Erythroblast (primary cell): ENCODE measurements at places on chromosomes 4 and X.

DNA sequence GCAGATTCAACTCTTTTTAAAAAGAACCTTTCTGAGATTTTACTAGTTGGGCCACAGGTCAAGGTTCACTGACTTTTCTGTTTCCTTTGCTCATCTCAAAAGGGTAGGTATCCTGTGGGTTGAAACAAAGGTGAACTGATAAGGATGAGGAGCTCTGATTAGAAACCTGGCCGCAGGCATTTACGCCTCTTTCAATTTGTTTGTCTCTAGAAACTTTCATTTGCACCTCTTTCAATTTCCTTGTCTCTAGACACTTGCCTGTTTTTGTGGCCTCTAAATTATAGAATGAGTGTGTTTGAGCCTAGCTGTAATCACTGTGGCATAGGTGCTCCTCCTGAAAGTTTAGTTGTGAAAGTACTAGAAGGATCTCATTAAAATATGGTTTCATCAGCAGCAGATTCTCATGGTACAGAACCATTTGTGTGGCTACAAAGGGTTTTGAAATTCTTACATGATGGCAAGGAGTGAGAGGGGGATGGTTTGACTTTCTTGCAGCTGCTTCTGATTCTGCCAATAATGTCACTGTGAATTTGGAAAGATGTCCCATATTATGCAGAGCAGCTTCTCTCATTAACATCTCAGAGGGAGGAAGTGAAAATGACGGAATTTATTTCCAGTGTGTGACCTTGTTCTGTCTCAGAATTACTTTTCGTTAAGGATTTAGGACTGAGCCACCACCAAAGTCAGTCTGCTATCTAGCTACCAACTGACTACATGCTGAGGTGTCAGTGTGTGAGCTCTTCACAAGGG lies 142.2 kb downstream of the SH2D1A start:
- no peak for DNase-seq

DNA sequence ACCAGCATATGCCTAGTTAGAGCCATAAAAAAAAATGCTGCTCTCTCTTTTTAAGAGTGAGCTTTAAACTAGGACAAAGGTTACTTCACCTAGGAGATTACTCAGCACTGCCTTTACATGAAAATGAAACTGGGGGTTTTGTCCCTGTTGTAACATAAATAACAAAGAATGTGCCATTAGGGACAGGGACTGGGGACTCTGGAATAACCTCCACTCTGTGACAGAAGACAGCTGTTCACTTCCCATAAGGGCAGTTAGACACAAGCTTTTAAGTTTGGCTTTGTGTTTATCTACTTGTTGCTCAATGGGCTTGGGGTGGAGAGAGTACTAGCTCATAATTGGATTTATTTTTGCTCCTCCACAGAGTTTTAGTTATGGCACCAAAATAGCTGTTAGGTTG lies 11.9 kb downstream of the ENPEP start:
- DNase-seq, result no peak

DNA sequence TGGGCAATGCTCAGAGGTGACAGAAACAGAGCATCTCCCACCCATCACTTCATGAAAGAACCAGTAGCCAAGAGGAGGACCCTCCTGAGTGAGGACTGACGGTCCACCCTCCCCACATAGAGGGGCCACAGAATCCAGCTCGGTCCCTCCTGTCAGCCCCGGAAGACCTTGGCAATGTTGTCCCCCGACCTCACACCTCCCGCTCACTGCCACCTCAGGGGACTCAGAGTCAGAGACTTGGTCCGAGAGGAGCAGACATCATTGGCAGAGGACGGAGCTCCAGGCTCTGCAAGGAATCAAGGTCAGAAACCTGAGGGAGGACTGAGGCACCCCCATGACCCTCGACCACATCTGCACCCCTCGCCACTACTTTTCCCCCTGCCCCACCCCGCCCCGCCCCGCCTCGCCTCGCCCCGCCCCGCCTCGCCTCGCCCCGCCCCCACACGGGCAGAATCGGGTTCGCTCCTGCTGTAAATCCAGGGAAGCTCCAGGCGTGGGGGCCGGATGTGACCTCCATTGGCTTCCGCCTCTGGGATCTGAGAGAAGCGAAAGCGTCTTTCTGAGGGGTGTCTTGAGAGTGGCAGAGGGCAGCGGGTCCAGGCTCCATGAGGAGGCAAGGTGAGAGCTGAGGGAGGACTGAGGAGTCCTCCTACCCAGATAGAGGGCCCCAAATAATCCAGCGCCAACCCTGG lies at the start of gene MAGEA11:
Gene MAGEA11 (plus strand): TSS at position 516 of the 692 bp plus-strand sequence. CDS start 1,100 bp downstream, outside the sequence.
- DNase-seq, result no peak

- no peak for DNase-seq
These were observed 50.1 kb downstream of the CRLF2 start for GRCh38 chrX:1162119-1162916.

DNA sequence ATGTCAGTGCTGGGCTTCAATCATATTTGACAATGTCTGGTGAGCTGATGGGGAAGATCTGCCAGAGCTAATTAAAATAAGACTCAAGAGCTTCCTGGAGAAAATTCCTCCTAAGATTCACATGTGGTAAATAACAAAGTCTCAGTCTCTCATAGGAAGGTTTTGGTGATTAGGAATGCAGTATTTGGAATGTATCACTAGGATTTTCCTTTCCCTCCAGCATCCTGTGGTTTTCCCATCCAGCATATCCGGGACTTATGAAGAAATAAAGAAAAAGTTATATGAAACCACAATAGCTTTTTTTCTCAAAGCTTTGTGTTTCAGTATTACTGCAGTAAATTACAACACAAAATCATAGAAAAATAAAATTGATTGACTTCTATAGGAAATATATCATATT lies 1597.1 kb downstream of the ADGRL3 start:
- DNase-seq, result no peak

DNA sequence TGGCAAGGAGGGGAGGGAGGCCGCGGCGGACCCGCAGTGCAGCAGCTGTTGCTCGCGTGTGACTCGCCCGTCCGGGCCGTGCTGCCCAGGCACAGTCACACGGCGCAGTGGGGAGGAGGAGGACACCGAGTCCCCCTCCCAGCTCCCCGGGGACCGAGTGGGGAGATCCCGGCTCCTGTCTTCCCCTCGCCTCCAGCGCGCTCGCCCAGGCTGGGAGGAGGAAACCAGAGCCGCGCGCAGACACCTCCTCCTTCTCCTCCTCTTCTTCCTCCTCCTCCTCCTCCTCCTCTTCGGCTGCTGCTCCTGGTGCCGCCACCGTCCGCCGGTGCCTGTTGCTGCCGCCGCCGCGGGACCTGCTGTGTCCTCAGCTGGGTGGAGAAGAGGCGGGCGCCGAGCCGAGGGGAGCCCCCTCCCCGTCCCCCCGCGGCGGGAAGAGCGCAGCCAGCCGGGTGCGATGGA lies at the start of gene TBC1D1:
Gene TBC1D1 (plus strand): TSS at position 284 of the 459 bp plus-strand sequence. CDS start 11,012 bp downstream, outside the sequence.
- no peak for DNase-seq

GRCh38 chrX:147764868-147765267 lies 146.9 kb upstream of the FMR1 start:
- DNase-seq, result no peak

DNA sequence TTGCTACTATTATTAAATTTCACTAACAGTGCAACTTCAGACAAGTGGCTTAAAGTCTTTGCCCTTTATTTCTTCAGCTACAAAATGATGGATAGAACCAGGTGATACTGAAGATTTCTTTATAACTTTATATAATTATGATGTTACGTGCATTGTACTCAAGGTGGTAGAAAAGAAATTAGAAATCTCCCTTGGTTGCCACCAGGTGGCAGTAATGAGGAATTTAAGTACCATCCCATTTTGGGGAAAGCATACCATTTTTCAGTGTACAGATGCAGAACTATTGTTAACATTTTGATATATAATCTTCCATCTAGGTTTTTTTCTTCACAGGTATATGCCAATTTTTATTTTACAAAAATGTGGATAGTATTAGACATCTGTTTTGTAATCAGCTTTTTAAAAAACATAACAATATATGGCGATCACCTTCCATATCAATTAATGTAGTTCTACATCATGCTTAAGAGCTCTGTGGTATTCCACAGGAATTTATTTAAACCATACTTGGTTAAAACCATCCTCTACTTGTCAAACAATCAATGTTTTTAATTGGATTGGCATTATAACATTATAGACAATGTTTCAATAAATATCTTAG lies 37.7 kb upstream of the RAB33B start:
- peak; percentile 63 for DNase-seq

DNA sequence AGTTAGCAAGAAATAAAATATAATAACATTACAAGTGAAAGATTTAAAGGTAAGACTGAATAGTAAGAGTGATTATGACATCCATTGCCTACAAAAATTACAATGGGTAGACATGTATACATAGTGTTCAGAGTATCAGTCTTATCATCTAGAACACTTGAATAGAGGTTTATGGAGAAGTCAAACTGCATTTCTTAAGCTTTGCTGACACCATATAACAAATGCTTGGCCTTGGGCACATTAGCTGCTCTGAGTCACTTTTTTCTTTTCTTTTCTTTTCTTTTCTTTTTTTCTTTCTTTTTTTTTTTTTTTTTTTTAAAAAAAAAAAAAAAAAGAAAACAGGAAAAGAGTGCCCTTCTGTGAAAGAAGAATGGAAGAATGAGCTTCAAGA lies 220.0 kb downstream of the SPCS3 start:
- DNase-seq, result no peak

- DNase-seq, result no peak
These were observed 60.8 kb downstream of the REPS2 start for GRCh38 chrX:17007134-17007768.

DNA sequence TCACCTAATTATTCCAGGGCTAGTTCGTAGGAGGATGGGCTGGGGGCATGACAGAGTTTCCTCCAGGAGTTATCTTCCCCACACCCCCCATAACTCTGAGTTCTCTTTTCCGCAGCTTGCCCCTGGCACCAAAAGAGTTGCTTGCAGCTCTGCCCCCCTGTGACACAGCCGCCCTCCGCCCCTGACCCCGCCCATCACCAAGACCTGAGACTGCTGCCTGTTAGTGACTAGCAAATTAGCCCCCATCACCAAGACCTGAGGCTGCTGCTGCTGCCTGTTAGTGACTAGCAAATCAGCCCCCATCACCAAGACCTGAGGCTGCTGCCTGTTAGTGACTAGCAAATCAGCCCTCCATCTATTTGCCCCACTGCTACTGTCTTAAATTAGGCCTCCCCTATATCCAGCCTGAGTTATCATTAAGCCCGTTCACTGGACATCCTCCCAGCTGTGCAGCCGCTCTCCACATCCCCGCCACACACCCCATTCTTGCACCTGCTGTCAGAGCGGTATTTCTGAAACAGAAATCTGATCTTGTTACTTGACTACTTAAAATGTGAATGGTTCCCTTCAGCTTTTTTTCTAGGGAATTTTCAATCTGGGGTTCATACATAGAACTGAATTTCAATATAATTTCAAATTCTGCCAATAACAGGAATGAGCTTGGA lies 1.5 kb upstream of the PAPSS1 start:
- peak; percentile 25 for DNase-seq

DNA sequence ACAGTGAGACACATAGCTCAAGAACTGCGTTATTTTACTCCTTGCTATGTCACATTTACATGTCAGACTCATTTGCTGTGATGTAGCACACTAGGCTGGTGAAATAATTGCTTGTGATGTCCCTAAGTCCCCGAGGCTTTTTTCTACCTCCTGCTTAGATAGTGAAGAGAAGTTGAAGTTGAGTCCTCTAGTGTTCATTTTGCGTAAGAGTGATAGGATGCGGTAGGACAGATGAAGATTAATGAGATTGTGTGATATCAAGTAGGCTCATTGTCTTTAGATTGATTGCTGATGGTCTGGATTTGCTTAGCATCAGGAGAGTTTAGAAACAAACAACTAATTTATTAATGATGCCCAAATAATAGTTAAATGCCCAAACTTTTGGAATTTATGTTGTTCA lies 173.6 kb upstream of the NUDT6 start:
- peak; percentile 5 for DNase-seq

DNA sequence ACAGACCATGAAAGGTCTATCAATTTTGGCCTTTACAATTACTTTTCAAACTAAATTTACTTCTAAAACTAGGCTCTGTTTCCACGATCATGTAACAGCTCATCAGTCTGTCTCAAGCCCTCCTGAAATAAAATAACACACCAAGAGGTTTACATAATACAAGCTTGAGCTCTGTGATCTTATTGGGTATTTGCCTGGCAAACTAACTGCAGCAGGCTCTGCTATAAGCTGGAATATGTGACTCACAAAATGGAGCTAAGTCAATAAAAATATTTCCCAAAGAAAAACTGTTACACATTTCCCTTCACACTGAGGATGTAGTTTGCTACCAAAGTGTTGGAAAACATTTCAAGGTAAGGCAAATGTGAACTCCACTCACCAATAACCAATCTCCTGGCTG lies 94.7 kb upstream of the GPM6B start:
- no peak for DNase-seq

DNA sequence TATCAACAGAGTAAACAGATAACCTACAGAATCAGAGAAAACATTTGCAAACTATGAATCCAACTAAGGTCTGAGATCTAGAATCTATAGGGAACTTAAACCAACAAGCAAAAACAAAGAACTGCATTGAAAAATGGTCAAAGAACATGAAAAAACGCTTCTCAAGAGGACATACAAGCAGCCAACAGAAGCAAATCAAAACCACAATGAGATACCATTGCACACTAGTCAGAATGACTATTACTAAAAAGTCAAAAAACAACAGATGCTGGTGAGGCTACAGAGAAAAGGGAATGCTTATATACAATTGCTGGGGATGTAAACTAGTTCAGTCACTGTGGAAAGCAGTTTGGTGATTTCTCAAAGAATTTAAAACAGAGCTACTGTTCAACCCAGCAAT lies 255.7 kb downstream of the TMEM47 start:
- no peak for DNase-seq

DNA sequence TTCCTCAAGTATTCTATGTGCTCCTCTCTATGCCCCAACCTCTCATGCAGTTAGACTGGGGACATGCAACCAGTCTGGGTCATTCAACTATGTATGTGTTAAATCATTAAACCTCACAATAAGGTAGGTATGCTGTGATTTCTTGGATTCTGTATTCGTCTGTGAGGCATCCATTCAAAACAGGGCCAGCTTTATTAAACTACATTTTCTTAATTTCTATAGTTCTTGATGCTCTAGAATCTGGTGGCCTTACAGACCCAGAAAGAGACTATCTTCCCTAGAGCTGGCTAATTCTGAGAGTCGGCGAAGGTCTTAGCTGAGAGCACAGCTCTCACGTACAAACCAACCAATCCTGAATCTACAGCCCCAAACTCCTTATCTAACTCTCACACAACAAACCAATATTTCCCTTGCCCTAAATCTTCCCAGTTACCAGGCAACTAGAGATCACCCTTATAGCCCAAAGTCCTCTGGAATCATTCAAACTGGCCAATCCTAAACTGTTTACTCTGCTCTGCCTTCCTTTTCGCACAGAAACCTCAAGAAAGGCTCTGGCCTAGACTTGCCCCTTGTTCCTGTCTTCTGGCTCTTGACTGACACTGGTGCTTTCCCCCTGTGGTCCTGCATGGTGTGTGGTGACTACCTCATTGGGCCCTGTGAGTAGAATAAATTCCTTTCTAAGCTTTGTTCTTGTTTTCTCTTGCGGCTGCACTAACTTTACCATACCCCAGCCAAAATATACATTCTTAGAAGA lies 203.5 kb upstream of the TET2 start:
- peak; percentile 1 for DNase-seq

GRCh38 chrX:4805502-4805901 lies 1092.1 kb upstream of the PRKX start:
- DNase-seq, result peak; percentile 51
